Placental epithelial cell (primary cell): ENCODE measurements at places on chromosomes 13 and 19. TPM values are rescaled to one million over a fixed set of nuclear protein-coding genes. Genes with fewer than 3 reads are reported as not detected.

The NLRP7 gene
- total RNA-seq, result 0.33 TPM in 1 of 2 replicates, not detected in the other

The ANKRD24 gene
- total RNA-seq, result 1.1 and 2.0 TPM in 2 replicates

The CYSLTR2 gene
- not detected in 2 replicates for total RNA-seq

The SPINT2 gene
- 283 and 364 TPM in 2 replicates for total RNA-seq

The ZNF738 gene
- 5.0 and 5.5 TPM in 2 replicates for total RNA-seq

The SMAD9 gene
- 0.11 and 0.39 TPM in 2 replicates for total RNA-seq
